ENCODE measurements at places on chromosomes 3 and 15.
A peak's percentile ranks its signal among the peaks of the same experiment; 100 is the strongest.

DNA sequence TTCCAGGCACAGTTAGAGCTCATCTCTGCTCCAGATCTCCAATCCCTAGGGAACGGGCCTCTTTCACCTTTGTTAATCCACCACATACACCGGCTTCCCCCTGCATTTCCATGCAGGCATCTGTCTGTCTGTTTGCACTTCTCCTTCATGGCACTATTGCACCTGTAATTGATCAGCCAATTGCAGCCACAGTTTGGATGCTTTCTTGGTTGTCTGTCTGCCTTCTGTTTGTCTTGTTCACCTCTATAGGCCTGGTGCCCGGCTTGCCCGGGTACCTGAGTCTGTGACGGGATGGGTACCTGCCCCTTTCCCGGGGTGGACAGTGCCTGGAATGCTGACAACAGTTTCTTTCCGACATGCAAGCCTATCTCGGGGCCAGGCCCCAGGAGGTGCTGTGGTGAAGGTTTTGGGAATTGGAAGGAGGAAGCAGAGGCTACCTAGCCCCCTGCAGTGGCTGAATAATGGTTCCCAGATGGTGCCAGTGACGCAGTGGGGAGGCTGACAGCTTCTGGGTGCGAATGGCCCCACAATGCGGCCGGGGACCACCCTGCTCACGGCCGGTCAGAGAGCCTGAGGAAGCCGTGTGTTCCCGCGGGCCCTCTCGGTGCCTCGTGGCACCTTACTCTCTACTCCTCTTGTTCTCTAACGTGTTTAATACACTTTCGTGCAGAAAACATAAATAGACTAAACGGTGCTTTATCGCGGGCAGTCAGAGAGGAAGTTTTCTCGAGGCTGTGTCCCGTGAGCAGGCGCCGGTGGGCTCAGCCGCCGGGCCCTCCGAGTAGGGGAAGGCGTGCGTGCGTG is 31.3 kb upstream of the RAB6B start:
- no peak for DNase-seq

GRCh38 chr3:14948609-14949038 is 1.2 kb downstream of the NR2C2 start:
- DNase-seq: no peak

GRCh38 chr3:63909431-63909830 is 2.8 kb downstream of the SCAANT1 start:
- DNase-seq: no peak

DNA sequence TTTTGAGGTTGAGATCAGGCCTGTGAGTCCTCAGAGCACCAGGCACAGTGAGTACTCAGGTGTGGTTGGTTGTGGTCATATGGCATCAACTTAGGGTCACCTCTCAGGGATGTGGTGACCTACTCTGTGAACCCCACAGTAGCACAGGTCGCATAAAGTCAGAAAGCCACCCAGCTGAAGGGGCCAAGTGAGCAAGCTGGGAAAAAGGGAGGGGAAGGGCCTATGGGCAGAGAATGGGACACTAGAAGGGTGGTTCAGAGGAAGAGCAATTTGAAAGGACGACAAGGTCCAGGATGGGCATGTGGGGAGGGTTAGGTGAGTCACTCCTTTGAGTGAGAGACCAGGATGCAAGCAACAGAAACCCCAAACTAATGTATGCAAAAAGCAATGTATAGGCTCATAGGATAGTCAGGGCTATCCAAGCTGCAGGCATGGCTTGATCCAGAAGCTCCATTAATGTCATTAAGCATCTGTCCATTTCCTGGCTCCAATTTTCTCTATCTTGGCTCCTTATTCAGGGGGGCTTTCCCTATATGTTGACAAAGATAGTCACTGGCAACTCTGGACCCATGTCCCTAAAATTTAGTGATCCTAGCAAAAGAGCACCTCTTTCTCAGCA is 33.5 kb downstream of the HMCES start:
- no peak for DNase-seq

- DNase-seq: peak; percentile 11
These were observed 399.1 kb upstream of the TBL1XR1 start for GRCh38 chr3:177596248-177596815.

- DNase-seq: no peak
These were observed 149.9 kb upstream of the STT3B start for GRCh38 chr3:31382856-31383255.

- DNase-seq: no peak
These were observed 35.9 kb downstream of the OXNAD1 start for GRCh38 chr3:16300881-16301359.

DNA sequence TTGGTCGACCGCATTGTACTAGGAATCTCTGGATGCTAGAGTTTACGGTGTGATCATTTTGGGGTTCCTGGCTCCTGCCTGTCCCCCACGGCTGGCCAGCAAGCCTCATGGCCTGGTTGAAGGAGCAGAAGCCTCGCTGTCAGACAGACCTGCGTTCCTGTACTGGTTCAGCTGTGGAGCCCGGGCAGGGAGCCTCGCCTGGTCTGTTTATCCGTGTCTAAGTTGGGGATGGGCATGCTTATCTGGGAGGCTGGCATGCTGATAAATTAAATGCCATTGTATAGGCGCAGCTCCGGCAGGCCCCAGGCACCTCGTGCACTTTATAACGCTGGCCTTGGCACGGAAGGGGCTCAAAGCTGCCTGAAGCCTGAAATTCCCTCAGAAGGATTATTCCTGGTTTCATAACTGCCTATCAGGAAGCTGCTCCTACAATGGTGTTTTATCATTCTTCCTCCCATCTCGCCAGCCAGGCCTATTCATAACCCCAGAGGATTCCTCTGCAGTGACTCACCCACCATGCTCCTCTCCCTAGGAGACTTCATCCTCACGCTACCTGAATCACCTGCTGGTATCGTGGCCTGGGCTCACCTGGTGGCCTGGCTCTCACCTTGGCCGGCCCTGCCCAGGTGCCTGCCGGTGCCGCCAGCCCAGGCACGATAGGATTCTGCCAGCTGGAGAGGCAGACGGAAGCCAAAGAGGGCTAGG is 110.9 kb downstream of the ASB7 start:
- no peak for DNase-seq

- no peak for DNase-seq
These were observed 271.0 kb downstream of the PDZRN3 start for GRCh38 chr3:73353649-73354217.

DNA sequence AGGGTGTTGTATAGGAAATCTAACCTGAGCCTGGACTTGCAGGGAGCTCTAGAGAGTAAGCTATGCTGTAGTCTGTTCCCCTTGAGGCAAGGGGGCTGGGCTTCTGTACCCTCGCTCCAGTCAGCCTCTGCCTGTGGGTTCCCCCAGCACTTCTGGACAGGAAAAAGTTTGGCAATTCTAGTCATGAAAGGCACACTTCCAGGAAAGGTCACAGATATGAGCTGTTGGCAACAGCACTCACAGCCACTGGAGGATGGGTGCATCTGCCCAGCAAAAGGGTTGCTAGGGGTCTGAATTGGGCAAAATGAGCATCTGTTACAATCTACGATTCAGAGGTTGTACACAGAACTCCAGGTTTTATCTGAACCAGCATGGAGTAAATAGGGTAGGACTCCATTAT is 281.2 kb downstream of the ERC2 start:
- DNase-seq: no peak

DNA sequence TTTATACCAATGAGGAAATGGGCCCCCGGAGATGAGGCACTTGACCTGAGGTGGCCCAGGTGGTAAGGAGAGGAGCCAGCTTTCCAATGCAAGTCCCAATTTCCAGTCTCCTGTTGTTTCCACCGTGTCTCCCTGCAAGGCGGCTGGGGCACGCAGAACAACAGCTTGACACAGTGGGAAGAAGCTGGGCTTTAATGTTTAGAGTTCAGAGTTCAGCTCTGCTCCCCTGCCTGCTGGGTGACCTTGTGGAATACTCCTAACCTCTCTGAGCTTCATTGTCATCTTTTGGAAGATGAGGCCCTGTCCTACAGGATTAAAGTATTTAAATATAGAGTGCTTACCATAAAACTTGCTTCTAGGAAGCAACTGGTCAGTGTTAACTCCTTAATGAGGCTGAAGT is 80.3 kb downstream of the SMAD3 start:
- no peak for DNase-seq

DNA sequence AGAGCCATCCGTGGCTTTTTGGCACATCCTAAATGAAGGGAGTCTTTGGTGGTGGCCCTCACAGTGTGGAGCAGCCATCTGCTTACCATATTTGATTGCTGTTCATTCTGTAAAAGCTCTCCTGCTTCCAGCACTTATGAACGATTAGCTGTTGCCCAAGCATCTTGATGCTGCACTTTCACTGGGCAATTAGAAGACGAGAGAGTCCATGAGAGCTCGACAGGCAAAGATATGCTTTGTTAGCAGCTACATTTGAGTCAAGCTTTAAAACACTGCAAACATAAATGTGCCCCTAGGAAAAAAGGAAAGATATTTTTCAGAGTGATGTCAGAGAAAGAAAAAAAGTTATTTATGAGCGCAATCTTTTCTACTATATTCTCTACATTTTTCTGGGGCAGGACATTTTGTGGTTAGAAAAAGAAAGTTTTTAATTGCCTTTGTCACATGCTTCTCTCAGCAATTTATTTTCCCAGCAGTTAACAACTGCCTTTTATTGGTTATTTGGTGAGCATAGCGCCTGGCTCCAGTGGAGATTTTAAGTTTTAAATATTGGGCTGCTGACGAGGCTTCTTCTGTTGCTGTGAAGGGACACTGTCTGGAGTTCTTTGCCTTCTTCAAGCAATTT is 468.4 kb downstream of the C3orf38 start:
- DNase-seq: no peak

GRCh38 chr3:13352621-13353131 is 67.4 kb downstream of the NUP210 start:
- DNase-seq: no peak

DNA sequence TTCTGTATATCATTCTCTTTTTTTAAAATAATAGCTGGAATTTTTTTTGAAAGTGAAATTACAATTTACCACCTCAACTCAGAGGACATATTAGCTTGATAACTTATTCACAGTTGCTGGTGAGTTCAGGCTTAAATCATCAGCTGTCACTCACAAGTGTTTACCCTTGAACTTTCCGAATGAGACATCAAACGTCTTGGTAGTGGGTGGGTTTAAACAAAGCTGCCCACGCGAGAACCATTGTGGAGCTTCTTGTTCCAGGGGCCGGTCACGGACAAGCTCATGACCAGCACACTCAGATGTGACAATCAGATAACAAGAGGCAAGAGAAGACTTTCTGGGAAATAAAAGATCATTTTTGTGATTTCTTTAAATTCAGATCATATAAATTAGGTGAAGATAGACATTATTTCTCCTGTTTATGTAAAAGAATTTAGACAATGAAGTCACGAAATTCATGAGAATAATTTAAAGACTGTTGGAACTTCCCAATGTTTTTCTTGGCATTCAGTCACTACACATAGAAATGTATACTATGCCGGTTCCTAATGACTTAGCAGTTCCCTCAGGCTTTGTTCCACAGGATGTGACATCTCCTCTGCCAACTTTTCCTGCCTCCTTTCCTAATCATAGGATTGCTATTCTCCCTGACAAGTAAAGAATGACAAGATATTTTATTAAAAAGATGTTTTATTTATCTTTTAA is 29.3 kb downstream of the BTD start:
- peak; percentile 44 for DNase-seq

GRCh38 chr15:22958487-22959280 is 21.5 kb downstream of the CYFIP1 start:
- DNase-seq: no peak

- no peak for DNase-seq
These were observed 62.0 kb downstream of the TCF12 start for GRCh38 chr15:56980473-56980872.

DNA sequence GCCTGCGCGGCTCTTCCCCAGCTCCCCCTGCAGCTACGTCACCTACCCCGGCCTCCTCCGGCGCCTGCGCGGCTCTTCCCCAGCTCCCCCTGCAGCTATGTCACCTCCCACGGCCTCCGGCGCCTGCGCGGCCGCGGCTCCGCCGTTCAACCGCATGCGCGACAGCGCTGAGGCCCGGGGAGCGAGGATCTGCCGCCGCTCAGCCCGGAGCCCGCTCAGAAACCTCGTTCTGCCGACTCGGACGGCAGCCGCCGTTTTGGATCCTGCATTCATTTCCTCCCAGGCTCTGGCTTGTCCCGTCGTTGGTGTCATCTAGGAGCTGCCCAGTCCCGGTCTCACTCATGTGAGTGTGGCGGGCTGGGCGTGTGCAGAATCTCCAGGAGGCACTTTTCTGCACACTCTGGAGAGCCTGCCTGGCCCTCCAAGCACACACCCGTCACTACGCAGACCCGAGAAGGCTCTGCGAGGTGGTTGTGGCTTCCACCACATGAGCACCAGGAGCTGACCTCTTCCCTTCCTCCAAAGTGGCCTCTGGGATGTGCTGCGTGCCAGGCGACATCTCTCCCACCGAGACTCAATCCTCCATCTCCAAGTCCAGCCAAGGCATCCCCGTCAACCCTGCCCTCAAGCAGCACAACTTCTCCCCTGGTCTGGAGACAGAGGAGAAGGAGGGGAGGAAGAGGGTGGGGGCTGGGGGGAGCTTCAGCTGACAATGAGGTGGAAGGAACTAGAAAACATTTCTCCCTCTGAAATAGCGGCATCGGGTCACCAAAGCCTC is 165.3 kb downstream of the CHSY1 start:
- DNase-seq: no peak

GRCh38 chr3:32992310-32992686 is 40.9 kb downstream of the CCR4 start:
- DNase-seq: no peak

DNA sequence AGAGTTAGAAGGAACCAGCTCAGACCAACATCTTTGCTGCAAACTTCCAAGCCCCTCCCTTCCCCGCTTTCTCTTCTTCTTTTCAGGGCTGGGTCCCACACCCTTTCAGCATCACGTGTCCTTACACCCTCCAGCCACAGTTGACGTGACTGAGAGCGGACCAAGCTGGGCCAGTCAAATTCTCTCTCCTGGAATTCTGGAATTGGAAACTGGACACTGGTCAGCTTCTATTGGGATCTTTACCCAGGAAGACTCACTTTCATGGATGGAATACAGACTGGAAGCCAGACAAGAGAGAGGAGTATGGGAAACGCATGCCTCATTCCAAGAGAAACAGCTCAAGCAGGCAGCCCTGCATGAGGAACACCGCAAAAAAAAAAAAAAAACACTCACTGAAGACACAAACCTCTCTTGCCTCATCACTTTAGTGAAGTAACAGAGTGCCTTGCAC is 12.4 kb upstream of the TPM1 start:
- no peak for DNase-seq

DNA sequence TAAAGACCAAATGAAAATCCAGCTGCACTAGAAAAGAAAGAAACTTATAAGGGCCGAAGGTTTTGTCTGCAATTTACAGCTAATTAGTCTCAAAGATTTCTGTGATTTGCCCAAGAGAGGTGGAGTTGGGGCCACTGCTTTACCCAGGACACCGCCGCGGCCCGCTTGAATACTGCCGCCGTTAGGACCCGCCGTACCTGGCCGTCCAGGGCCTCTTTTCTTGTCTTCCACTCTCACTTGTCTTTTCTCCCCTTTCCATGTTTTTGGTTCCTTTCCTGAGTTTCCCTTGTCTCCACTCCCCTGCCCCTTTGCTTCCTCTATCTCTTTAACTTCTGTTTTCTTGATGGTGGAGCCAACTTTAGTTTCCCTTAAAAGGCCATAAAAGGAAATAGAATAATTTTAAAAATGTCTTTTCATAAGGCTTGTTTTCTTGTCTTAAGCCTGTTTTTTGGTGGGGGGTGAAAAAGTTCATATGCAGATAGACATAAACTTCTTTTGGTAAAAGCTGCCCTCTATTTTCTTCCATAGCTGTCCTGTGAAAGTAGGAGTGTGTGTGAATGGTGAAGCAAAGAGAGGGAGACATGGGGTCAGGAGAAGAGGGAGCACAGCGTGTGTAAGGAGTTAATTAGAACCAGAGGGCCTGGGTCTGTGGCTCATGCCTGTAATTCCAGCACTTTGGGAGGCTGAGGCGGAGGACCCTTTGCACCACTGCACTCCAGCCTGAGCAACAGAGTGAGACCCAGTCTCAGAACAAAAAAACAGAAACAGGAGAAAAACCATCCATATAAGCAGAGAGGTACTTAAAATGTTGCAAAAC is 16.0 kb upstream of the CCNL1 start:
- DNase-seq: no peak
